ENCODE measurements at places on chromosomes 4 and X.

GRCh38 chr4:153518637-153519389 lies 52.7 kb downstream of the TMEM131L start:
- DNase-seq: no peak
- H3K27ac ChIP-seq: peak overlapping the region; percentile 78
- peaks cover 54% of the 10 kb centered on the region for H3K4me1 ChIP-seq
- no peaks in the 10 kb centered on the region for H3K27me3 ChIP-seq
- no peaks in the 10 kb centered on the region for H3K36me3 ChIP-seq
- H3K4me3 ChIP-seq: peak overlapping the region; percentile 9

DNA sequence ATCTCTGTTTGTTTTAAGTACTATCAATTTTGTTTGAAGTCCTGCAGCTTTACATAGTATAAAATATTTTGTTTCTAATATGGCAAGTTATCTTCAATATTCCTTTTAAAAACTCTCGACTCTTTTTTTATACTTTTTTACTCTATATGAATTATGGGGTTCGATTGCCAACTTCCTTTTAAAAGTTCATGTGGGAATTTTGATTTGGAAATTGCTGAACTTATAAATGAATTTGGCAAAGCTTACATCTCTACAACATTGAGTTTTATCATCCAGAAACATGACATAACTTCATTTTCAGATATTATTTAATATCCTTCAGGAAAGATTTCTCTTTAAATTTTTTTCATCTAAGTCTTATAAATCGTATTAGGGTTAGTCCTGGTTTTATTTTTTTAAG lies 60.8 kb downstream of the ASB9 start:
- no peak for DNase-seq
- H3K36me3 ChIP-seq: no peaks in the 10 kb centered on the region
- H3K4me1 ChIP-seq: no peaks in the 10 kb centered on the region
- H3K27me3 ChIP-seq: no peaks in the 10 kb centered on the region

GRCh38 chr4:161197912-161198311 lies 965.9 kb downstream of the FSTL5 start:
- H3K4me3 ChIP-seq: no peak overlapping the region
- H3K27me3 ChIP-seq: no peaks in the 10 kb centered on the region
- no peaks in the 10 kb centered on the region for H3K36me3 ChIP-seq

DNA sequence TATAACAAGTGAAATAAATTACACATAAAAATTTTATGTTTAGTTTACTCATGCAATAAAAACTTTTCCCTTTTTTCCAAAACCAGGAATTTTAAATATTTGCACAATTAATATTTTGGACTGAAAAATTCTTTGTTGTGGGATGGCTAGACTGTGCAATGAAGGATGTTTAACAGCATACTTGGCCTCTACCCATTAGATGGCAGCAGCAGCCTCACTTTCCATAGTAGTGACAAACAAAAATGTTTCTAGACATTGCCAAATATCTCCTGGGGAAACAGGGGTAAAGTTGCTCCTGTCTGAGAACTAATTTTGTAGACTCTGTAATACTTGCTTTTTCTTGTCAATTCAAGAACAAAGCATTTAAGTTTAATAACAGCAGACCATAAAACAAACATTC lies 49.8 kb downstream of the SCLT1 start:
- H3K36me3 ChIP-seq: peaks cover 7% of the 10 kb centered on the region
- H3K27ac ChIP-seq: no peak overlapping the region
- H3K4me1 ChIP-seq: no peaks in the 10 kb centered on the region
- no peak for DNase-seq
- no peak overlapping the region for H3K4me3 ChIP-seq

All from tibial artery (tissue), 4 donors.